H4 (cell line): ENCODE measurements at places on chromosomes 2 and 18. TPM values are rescaled to one million over a fixed set of nuclear protein-coding genes. Genes with fewer than 3 reads are reported as not detected.
A peak's percentile ranks its signal among the peaks of the same experiment; 100 is the strongest.

DNA sequence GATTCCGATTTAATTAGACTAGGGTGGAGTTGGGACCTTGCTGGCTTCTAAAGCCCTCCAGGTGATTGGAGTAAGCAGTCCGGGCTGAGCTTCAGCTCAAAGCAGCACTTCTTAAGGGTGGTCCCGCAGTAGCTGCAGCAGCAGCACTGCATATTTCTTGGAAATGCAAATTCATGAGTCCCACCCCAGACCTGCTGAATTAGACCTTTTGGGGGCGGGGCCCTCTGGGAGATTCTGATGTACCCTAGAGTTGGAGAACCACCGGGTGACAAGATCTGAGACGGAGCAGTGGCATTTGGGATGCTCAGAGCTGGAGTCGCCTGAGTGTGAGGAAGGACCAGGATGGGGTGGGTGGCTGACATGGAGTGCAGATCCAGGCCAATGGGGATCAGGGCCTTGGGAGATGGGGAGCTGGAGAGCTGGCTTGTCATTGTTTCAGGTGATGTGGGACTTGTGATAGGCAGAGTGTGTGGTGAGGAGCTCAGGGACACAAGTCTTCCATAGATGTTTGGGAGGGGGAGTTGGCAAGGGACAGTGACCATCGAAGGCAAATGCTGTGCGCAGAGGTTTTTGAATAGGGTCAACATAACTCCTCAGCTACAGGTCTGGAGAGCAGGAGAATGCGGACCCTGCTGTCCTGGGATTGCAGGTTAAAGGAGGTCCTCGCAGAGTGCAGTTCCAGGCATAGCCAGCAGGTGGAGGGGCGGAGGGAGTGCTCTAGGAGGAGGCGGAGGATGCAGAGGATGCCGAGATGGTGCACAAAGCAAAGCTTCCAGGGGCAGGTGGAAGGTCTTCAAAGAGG lies 130.9 kb upstream of the RAB12 start:
- peak; percentile 53 for DNase-seq

DNA sequence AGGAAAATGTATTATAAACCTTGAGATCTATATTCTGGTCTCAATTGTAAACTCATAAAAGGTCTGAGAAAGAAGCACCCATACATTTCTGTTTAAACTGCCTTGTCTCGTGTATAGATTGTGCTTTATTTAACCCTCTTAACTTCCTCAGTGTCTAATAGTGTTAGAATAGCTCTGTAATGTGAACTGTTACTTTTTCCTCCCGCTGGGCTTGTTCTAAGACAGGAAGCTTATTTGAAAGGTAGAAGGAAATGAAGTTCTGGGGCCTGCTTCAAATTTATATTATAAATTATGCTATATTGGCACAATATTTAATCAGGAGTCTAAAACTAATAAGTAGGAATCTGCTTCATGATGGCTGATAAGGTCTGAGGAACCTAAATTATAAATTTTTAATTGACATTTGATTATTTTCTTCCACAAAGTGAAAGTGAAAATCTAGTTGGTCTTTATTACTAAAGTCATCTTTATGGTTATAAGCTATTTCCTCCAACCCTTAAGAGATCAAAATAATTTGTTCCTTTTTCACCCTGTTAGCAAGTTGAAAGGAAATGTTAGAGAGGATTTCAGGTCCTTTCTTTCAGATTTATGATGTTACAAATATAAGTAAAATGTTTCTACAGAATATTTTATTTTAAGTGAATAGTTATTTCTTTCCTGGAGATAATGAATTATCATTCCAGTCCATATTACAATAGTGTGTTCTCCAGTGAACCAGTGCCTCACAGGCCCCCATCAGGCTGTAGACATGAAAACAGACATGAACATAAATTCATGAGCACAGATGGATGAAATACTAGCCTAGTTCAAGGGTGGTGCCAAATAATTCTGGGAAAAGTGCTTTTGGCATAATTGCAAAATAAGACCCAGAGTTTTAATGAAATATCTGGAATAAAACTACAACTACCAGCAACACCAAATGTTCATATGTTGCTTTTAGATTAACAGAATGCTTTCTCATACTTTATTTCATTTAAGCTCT lies 7.9 kb downstream of the MFSD6 start:
- DNase-seq, result no peak

DNA sequence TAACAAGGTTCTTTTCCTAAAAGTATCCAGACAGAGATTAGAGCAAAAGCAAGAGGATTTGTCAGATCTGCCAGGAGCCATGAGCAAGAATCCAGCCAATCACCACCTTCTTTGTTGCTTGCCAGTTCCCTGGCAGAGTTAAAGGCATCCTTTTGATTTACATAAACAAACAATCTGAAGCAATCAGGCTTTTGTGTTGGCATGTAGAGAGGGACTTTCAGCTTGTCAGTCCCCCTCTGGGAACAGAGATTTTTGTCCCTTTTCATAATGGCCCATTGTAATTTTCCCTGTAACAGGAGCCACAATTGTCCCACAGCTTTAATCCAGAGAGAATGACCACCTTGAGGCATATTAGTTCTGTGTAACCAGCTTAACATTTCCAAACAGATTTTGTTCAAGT lies at the start of gene ERMN:
TSS of gene ERMN (minus strand) at position 39 of the 400 bp plus-strand sequence. CDS start 182 bp downstream, outside the sequence.
- DNase-seq, result no peak

DNA sequence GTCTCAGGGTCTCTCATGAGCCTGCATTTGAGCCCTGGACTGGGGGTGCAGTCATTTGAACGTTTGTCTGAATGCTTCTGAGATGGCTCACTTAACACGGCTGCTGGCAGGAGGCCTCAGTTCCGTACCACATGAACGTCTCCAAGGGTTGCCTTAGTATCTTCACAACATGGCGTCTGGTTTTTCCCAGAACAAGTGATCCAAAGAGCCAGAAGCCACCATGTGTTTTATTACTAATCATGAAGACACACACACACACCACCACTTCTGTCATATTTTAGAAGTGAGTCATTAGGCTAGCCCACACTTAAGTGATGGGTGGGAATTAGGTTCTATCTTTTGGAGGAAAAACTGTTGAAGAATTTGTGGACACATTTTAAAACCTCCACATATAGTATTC lies 15.0 kb upstream of the MYO1B start:
- peak; percentile 63 for DNase-seq

TFCP2L1 gene
- 0.06 TPM in 1 of 2 replicates, not detected in the other for total RNA-seq

GRCh38 chr2:34844629-34845028 lies 1245.5 kb upstream of the FAM98A start:
- DNase-seq, result no peak

DNA sequence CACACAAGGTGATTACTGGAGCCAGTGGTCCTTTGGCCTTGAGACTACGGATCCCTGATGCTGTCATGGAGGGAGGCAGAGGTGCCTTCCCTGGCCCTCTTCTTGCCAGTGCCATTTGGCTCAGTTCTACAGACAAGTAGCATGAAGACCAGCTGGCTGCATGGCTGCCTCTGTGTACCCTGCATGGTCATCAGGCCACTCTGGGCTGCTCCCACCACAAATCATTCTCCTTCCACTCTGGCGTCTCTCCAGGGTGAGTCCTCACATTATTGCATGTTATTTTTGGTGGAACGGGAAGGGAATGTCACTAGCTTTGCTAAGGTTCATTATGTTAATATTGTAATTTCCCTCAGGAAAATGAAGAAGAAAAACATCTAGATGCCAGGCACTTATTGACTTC lies 229.8 kb downstream of the VAPA start:
- DNase-seq, result no peak

DNER gene
- total RNA-seq, result 7.1 and 8.7 TPM in 2 replicates

PLCD4 gene
- total RNA-seq, result 0.29 and 1.3 TPM in 2 replicates

EMILIN1 gene
- total RNA-seq, result 10.8 and 30.2 TPM in 2 replicates
